ENCODE measurements at places on chromosomes 1 and 21.

- DNase-seq, result no peak
These were observed 3.3 kb downstream of the TXNIP start for GRCh38 chr1:145992958-145993617.

- no peak for DNase-seq
These were observed 255.9 kb upstream of the SNX7 start for GRCh38 chr1:98405581-98406074.

DNA sequence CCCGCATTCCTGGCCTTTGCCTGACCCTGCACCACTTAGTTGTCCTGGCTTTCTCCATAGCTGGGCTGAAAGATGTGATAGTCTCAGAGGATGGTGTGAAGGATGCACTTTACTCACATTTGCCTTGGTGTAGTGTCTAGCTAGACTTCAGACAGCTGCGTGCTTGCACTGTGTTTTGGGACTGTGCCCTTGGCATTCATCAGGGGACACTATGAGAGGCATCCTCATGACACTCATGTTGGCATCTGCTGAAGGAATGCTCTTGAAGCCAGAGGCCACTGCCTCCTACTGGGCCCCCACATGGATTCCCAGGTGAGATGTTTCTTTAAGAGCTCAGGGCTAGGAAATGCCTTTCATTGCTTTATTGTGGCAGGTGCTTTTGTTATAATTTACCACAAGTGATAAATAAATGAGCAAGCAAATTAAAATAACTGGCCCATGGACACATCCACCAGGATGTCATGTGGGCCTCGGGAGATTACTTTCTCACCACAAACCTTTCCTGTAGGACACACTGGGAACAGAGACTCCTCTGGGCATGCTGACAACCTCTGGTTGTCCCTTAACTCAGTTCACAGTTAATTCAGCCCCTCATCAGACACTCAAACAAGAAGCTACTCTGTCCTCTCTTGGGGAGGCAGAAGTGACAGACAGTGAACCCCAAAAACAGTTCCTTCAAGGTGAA, 99.4 kb upstream of the SPATA6 start:
- DNase-seq, result no peak

GRCh38 chr1:116276532-116276931, 96.5 kb upstream of the ATP1A1 start:
- no peak for DNase-seq

DNA sequence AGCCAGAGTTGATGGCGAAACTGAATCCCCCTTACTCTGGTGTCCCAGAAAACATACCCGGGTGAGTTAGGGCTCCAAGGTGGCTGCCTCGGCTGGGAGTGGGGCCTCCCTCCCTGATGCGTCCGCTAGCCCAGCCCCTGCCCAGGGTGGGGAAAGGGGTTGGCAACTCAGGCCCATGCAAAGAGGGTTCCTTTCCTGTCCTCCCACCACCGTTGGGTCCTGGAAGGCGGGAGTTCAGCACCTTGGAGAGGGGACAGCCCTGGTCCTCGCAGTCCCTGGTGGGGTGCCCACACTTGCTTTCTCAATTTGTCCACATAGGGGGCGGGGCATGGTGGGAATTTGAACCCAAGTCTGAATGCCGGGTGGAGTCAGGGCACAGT, 6.1 kb downstream of the SRM start:
- DNase-seq, result no peak

DNA sequence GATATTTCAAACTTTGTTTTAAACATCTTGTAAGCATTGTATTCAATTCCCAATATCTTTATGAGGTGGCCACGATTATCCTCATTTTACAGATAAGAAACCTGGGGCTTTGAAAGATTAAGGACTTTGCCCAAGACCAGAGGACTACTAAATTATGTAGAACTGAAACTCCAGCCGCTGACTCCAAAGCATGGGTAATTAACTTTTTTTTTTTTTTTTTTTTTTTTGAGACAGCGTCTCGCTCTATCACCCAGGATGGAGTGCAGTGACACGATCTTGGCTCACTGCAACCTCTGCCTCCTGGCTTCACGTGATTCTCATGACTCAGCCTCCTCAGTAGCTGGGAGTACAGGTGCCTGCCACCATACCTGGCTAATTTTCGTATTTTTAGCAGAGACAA, 68.7 kb downstream of the ALG14 start:
- DNase-seq, result no peak

- no peak for DNase-seq
These were observed 1.5 kb downstream of the STUM start for GRCh38 chr1:226549937-226550671.

- DNase-seq, result no peak
These were observed 28.4 kb upstream of the AHCTF1 start for GRCh38 chr1:246959944-246960693.

GRCh38 chr1:72003092-72003491, 279.2 kb downstream of the NEGR1 start:
- no peak for DNase-seq

DNA sequence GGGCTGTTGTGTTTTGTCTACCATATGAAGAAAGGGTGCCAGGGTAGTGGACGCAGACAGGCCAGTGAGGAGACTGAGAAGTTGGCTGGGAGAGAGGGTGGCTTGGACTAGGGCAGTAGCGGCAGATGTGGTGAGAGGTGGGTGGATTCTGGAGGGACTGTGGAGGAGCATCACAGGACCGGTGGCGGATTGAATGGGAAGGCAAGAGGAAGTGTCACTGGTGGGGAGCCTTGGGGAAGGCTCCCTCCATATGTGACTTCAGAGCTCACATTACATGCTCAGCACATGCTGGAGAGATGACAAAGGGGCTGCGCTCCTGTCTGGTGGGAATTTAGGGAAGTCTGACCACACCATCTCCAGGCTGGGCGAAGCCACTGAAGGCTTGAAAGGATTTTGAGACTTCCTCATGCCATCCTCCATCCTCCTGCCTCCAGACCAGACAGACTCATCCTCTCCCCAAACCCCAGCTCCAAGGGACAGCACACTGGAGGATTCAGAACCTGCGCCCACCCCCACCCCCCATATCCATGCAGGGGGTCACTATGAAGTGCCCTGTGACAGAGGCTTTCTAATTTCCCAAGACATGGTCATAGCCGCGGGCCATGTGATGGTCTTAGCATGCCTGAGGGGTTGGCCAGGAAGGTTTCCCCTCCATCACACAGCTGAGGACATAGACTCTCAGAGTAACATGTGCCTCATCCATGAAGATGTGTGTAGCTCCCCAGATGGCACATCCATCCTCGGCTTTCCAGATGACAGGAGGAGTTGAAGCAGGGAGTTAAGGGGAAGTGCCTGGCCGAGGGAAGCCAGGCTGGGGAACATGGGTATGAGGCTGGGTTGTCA, 138.8 kb upstream of the WNT4 start:
- no peak for DNase-seq
